Testis (tissue), 5 donors: ENCODE measurements at places on chromosomes 7 and 10.

GRCh38 chr7:135970682-135971365, 6.3 kb downstream of the MTPN start:
- no peak for DNase-seq

GRCh38 chr7:11486271-11486670, 345.7 kb downstream of the THSD7A start:
- DNase-seq, result no peak

DNA sequence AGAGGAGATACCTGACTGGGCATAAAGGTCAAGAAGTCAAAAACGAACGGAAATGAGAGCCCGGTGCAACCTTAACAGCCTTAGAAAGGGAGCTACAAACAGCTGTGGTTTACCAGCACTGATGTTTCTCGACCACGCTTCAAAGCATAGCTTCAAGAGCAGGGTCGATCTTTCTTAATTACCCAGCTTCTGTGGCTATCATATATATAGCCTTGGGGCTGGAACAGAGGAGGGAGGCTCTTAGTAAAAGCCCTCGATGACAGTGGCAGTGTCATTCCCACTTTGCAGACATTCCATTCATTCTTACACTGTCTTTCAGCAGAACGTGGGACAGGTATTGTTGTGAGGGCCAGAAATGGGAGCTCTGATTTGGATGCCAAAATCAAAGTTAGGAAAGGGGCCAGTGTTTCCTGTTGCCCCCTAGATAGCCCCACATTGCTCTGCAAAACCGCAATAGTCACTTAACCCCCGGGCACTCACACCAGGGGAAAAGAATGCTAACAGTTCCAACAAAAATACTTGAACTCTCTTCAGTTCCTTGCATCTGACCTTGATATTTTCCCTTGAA, 141.5 kb downstream of the MTPAP start:
- no peak for DNase-seq

- no peak for DNase-seq
These were observed 1111.3 kb downstream of the TYW1 start for GRCh38 chr7:68107968-68108367.

GRCh38 chr7:102253973-102254370, 32.7 kb upstream of the SH2B2 start:
- no peak for DNase-seq

- DNase-seq, result no peak
These were observed 4.9 kb downstream of the SRRT start for GRCh38 chr7:100879685-100880261.

GRCh38 chr7:104933521-104933988, 80.5 kb upstream of the KMT2E start:
- DNase-seq, result no peak

- peak; percentile 53 for DNase-seq
These were observed 711 bp downstream of the FAM221A start for GRCh38 chr7:23680414-23681405.

GRCh38 chr10:130961506-130962239, 349.8 kb downstream of the TCERG1L start:
- DNase-seq, result no peak

- DNase-seq, result no peak
These were observed 20.2 kb downstream of the TOMM7 start for GRCh38 chr7:22802426-22802825.

DNA sequence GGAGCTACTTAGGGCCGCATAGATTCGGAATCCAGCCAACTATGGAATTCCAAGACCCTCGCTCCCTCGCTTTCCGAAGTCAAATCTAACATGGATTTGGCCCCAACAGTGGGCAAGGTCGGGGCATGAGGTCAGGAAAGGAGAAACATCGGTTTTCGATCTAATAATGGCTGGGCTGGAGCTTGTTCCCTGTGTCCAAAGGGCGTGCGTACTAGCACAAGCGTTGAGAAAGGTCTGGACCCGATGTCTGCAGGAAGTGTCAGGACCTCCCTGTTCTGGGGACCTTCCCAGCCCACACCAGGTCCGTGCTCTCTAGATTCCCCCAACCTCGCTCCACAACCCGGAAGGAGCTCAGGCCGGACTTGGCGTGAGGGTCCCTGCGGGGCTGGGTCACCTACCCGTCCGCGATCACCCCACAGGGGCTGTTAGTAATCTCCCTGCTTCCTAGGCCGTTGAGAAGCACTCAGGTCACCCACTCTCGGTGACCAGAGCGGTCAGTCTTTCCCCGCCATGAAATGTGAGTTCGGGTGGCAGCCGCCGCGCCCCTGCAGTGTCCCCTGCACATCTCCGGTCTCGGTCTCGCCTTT, 4.8 kb downstream of the FEZF1 start:
- no peak for DNase-seq

DNA sequence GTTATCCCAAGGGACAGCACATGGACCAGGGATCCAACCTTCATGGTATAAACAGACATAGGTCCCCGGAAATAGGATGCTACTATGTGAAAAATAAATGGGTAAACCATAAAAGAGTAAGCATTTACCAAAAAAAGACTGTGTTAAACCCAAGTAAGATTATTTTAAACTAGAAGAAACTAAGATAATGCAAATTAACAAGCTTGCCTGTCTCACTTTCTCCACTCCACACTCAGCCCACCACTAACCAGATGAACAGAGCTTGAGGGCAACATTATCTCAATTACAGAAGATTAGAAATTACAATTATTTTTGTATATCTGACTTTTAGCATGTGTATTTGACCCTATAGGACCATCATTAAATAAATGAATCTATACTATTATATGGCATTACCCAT, 117.2 kb upstream of the CAV2 start:
- no peak for DNase-seq

- no peak for DNase-seq
These were observed 43.3 kb downstream of the C10orf120 start for GRCh38 chr10:122656308-122656705.

DNA sequence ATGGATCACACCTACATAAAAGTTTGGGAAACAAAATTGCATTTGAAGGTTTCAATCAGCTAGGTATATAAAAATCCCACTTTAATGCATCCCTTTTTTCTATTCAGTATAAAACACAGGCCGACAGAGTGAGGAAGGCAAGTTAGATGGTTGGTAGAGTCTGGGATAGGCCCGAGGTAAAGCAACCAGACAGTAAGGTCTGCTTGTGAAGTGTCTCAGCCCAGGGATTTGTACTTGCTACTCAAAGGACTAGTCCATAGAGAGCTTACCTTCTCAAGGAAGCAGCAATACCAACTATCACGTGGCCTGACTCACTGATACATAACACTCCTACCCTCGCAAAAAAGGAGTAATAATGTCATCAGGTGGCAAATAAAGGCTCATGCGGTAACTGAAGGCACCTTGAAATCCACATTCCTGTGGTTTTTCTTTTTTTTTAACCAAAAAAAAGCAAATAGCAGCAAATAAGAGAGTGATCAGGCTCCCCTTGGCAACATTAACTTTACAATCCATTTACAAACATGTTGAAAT, 56.2 kb upstream of the ATP6V0A4 start:
- DNase-seq, result no peak

DNA sequence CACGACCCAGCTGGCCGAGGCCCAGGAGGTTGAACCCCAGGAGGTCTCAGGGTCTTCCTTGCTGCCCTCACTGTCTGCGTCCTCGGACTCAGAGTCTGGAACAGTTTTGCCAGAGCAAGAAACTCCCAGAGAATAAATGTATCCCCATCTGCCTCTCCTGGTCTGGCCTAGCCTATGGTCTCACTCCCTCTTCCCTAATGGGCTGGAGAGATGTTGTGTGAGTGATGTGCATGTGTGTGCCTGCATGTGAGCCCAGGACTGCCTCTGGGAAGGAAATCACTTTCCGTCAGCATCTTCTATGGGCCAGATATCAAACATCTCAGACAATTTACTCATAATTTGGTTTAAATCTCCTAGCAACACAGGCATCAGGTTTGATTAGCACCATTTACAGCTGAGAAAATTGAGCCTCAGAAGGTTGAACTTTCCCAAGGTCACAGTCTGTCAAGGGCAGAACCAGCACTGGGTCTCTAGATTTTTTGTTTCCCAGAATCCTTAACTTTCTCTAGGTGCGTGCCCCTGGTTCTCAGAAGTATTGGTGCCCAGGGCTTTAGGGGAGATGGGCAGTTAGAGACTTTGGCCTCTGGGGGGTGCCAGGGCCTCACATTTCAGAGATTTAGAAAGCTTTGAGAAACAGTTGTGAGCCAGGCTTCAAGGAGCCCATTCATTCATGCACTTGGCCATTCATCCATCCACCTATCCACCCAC, 4.9 kb downstream of the TMEM270 start:
- peak; percentile 65 for DNase-seq

DNA sequence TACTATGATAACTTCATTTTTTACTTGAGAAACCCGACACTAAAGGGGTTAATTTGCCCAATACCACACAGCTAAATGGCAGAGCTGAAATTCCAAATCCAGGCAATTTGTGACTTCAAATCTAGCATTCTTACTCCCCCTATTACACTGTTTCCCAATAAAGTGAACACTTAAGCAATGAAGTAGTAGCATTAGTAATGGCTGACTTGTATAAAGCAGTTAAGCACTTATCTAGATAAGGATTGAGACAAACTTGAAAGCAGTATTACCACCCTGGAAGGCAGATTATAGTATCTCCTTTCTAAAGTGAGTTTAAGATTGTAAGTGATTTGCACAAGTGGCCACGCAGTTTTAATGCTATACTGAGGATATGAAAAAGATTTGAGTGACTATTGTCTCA, 39.3 kb downstream of the WASL start:
- DNase-seq, result no peak

DNA sequence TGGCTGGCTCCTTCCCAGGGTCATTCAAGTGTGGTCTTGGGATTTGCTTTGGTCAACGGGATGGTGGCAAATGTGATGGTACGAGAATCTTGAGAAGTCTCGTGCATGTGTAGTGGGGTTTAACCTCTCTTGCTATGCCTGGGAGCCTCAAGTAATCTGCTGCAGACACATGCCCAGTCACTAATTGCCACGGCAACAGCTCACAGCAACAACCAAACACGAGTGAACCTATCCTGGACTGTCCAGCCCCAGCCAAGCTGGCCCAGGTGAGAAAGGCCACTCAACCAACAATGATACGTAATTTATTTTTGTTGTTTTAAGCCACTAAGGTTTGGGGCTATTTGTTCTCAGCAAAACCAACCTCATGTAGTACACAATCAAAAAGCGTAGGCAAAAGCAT, 38.1 kb upstream of the DDC start:
- DNase-seq, result no peak

DNA sequence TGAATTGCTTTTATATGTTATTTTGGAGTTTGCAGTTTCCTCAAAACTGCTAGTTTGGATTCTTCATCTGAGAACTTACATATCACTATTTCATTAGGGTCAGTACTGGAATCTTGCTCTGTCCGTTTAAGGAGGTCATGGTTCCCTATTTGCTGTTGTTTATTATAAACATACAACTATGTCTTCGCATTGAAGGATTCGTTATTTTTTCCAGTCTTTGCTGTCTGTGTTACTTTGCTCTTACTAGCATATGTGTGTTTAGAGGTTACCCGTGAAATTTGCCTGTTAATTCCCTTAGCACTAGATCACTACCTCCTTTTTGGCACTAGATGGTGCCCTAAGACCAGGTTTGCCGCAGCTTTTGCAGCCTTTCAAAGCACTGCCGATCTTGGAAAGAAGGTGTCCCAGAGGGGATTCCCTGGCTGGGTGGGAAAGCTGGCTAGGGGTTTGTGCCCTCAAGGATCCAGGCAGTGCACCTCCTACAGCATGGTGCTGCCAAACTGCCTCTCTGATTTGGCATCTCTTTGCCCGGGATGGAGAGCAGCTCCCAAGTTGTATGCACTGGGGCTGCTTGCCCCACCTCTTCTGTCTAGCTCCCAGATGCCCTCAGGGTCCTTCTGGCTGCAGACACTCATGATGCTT, 103.1 kb upstream of the APBB1IP start:
- DNase-seq, result peak; percentile 63

GRCh38 chr7:98598846-98599615, 18.1 kb upstream of the NPTX2 start:
- DNase-seq, result no peak

GRCh38 chr10:25245165-25245564, 70.4 kb downstream of the GPR158 start:
- DNase-seq, result no peak

DNA sequence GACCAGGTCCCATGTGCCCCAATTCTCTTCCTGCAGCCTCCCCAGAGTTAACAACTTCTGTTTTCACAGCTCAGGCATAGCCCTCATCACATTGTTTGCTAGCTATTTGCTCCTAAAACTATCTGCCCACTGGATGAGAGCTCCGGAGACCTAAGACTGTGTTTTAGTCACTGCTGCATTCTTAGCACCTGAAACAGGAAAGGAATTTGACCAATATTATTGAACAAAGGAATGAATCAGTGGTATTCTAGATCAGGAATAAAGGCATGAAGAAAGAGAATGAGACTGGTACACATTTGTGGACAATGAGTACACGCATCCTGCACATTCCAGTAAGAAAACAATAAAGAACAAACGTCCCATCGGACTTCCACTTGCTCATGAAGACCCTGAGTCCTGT, 54.8 kb downstream of the PPP1R17 start:
- DNase-seq, result no peak

GRCh38 chr7:54802841-54803240, 43.8 kb upstream of the SEC61G start:
- DNase-seq, result no peak

- DNase-seq, result no peak
These were observed 78.1 kb upstream of the NRBF2 start for GRCh38 chr10:63054889-63055611.

DNA sequence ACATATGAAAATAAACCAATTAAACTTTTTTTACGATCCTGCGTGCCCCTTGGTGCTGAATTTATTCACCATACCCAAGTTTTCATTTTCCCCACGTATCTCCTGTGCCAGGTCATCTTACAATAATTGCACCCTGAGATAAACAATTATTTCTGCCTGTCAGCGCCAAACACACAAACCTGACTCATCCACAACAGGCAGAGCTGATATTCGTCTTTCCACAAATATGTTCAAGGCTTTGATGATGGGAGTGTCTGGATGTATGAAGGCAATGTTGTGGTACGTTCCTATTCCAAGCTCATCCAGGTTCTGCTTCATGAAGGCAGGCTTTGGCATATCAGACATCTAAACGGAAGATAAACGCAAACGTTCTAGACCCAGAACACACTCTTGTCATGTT, 45.8 kb upstream of the RHEB start:
- no peak for DNase-seq

DNA sequence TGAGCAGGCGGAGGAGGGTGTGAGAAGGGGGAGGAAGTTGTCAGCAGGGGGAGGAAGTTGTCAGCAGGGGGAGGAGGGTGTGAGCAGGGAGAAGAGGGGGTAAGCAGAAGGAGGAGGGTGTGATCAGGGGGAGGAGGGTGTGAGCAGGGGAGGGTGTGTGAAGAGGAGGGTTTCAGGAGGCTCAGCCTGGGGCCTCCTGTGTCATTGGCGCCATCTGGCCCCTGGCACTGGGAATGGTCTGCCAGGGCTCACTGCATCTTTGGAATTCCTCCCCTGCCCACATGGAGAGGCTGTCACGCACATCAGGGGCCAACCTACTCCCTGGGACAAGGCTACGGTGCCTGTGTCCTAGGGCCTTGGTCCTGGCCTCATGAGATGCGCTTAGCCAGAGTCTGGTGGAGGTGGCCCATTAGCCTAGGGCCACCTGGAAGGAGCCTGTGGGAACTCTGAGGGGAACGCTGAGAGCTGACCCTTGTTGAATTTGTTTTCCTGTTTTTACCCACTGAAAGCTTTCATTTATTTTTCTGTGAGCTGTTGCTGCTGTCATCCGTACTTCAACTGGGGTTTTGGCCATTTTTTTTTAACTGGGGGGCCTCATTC, 18.0 kb downstream of the CAMK2B start:
- DNase-seq, result peak; percentile 5

- DNase-seq, result no peak
These were observed 2.7 kb upstream of the FEZF1 start for GRCh38 chr7:122307228-122307621.
